ENCODE measurements at places on chromosomes 6 and 20.
A peak's percentile ranks its signal among the peaks of the same experiment; 100 is the strongest.

GRCh38 chr20:59848182-59848581 lies 85.3 kb downstream of the SYCP2 start:
- DNase-seq: no peak

DNA sequence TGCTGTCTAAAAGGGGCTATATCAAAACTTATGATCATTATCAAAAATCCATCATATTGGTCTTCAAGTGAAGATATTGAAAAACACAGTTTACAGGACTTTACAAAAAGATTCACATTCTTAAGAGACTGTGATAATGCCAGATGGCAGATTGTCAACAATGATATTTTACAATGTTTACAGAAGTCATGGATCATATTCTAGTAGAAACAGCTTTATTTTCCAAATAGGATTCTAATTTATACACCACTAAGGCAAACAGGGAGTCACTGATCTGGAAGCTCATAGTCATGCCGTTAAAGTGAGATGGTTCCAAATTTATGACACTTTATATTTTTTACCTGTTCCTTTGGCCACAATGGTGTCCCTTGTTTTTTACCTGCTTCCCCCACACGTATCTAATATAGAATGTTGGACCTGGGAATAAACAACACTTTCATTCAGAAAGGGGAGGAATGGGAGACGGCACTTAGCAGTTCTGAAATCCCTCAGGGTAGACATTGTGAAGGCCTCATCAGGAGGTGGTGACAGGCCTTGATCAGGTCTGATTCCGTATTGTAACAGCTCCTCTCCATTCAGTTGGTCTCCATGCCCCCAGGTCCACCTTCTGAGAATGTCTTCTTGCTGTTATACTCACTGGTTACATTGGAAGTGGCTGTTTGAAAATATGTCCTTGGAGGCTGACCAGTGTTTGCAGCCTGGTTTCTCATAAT lies 228.6 kb downstream of the ADGB start:
- no peak for DNase-seq

DNA sequence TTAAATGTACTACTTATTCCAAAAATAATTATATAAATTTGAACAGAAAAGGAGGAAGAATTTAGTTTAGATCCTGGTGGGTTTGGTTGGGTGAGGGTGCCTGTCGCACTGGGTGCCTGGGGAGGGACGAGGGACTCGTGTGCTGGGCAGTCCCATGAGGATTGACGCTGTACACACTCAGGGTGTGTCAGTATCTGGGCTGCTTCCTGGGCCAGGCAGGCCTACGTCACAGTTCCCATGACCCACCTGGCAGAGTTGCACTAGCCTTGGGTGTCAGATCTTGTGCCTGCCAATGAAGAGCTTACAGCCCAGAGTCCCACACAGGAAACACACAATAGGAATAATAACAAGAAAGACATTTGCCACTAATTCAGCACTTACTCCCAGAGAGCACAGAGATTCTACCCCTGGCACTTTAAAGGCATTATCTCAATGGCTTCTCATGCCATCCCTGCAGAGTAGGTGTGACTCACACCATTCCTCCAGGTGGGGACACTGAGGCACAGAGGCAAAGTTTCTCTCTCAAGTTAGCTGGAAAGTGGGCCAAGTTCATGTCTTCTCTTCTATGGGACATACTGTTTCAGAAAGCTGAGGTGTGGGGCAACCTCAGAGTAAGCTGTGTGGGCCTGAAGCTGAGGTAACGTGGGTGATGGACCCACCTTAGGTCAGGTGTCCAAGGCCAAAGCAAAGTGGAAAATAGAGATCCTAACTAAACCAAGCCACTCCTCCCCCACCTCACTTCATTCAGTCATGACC lies 1.3 kb upstream of the SDCBP2 start:
- peak; percentile 54 for DNase-seq

- DNase-seq: no peak
These were observed 118.9 kb downstream of the TMEM170B start for GRCh38 chr6:11656491-11656890.

DNA sequence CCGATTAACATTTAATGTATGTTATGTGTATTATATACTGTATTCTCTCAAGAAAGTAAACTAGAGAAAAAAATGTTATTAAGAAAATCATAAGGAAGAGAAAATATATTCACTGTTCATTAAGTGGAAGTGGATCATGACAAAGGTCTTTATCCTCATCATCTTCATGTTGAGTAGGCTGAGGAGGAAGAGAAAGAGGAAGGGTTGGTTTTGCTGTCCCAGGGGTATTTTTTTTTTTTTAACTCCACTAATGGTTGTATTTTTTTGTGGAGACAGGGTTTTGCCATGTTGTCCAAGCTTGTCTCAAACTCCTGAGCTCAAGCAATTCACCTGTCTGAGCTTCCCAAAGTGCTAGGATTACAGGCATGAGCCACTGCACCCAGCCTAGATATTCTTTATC lies 11.0 kb downstream of the ECT2L start:
- DNase-seq: no peak

DNA sequence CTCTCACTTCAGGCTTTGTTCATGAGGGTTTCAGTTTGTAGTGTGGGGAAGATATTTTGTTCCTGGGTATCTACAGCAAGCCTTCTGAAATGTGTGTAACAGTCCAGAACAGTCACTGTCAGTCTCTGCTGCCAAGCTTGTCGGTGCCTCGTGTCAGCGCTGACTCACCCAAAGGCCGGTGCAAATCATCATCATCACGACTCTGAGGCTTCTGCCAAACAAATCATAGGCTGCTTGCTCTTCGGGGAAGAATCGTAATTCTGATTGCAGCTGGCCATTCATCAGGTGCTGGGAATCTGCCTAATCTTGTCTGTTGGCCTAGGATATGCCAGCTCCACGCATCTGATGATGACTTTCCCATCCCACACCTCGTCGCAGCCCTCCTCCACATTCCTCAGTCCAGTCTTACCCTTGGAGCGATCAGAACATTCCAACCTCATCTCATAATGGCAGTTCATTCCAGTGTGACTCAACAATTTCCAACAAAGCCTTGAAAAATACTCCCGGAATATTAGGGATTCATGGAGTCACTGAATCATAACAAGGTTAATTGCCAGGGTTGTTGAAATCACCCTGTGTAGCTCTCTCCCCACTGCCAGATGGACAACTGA lies 40.9 kb downstream of the ALDH8A1 start:
- DNase-seq: no peak

DNA sequence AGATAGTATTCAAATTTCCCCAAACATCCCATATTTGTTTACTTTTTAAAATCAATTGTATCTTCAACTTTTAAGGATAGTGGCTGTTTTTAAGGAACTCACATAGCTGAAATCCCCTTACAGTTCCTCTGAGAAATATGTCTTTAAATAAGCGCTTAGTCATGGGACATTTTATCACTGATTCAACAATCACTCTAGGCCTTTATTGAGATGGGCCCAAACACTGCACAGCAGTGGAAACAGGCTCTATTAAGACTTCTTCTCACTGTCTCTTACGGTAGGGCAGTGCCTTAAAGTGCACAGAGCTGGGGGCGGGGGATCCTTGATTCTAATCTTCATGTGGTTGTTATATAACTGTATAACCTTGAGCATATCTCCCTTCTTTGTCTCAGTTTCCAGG lies 59.8 kb upstream of the RREB1 start:
- no peak for DNase-seq

GRCh38 chr20:3735768-3736167 lies 3.3 kb downstream of the HSPA12B start:
- no peak for DNase-seq

GRCh38 chr20:54476169-54477009 lies 996 bp downstream of the DOK5 start:
- no peak for DNase-seq

DNA sequence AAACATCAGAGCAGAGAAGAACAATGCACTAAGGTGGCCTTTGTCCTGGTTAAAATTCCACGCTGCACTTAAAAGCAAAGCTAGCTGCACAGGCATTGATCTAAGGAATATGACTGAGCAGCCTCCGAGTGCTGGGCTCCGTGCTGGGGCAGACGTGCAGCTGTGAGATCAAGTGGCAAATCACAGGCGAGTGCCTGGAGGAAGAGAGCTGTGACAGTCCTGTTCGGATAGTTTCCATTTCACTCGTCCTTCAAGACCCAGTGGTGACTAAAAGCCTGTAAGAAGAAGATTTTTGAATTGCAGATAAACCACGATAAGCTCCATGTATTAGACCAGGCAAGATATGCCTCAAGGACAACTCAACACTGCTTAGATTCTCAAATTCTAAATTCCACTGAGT lies 247.9 kb downstream of the ANKRD60 start:
- no peak for DNase-seq

GRCh38 chr6:123780021-123780420 lies 23.6 kb upstream of the NKAIN2 start:
- DNase-seq: no peak

DNA sequence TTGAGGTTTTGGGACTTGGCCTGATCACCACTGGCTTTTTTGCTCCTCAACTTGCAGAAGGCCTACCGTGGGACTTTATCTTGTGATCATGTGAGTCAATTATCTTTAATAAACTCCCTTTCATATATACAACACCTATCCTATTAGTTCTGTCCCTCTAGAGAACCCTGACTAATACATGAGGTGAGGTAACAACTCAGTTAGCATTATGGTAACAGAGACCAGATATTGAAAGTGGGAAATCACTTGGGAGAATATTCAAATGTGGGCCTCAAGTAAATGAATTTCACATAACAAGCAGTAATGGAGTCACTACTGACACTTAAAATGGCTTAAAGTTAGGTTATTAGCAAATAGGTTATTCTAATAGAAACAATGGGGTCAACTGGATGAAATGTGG lies 438.1 kb upstream of the AGPAT4 start:
- DNase-seq: no peak

DNA sequence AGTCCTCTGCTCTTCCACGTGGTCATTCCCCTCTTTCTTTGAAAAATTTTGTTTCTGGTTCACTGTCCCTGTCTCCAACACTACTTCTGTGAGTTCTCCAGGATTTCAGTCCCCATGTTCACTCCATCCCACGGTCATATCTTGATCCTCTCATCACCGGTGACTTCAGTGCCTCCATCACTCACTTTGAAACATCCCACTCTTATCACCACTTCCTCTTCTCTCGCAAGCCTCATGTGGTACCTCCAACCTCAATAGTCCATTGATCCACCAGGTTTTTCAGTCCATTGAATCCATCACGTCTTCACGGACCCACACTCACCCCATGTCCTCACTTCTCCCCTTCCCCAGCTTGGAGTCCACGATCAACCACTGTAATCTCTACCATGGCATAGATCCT lies 64.8 kb downstream of the CARMIL1 start:
- DNase-seq: no peak

- DNase-seq: no peak
These were observed 685.4 kb downstream of the TENT5A start for GRCh38 chr6:81067057-81067456.

GRCh38 chr20:63228806-63229205 lies 6.9 kb upstream of the BIRC7 start:
- no peak for DNase-seq

DNA sequence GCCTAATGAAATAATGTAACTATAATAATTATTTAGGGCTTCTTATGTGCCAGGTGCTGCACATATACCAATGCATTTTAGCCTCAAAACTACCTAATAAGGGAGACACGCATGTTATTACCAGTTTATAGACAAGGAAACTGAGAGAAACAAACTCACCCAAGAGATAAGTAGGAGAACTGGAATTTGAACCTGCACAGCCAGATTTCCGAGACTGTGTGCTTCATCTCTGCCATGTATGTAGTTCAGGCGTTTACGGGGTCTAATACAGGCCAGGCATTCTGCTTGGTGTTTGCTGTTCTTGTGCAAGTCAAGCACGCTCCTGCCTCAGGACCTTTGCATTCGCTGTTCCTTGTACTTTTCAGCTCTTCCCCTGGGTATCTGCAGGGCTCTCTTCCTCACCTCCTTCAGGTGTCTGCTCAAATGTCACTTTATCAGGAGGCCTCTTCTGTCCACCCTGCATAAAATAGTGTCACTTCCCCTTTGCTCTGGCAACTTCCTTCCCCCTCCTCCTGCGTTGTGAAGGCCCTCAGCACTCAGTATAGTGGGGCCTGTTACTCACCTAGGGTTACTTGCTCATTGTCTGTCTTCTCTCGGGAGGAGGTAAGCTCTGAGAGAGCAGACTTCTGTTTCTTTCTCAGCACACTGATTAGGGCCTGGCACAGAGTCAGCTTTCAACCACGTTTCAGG lies 6.1 kb upstream of the NSFL1C start:
- DNase-seq: no peak

- DNase-seq: no peak
These were observed 443.1 kb upstream of the RGS17 start for GRCh38 chr6:153574231-153574630.

DNA sequence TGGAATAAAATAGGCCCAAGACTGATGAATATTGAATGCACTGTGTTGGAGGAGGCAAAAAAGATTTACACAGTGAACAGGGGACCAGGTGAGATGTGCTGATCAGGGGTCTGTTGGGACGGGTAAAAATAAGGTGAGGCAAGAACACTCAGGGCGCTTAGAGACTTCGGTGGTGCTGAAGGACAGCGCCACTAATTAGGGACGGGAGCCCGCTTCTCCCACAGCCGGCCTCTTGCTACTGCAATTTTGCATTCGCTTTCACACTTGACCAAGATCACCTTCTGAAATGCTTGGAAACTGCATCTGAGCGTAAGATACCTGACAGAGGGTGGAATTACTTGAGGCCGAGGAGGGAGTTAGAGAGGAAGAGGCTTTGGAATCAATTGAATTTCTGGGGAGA lies 7.3 kb downstream of the TFAP2D start:
- no peak for DNase-seq

Measured in activated CD8-positive, alpha-beta memory T cell treated with anti-CD3 and anti-CD28 coated beads for 24 hours (primary cell).